ENCODE measurements at places on chromosomes 13 and 19.

DNA sequence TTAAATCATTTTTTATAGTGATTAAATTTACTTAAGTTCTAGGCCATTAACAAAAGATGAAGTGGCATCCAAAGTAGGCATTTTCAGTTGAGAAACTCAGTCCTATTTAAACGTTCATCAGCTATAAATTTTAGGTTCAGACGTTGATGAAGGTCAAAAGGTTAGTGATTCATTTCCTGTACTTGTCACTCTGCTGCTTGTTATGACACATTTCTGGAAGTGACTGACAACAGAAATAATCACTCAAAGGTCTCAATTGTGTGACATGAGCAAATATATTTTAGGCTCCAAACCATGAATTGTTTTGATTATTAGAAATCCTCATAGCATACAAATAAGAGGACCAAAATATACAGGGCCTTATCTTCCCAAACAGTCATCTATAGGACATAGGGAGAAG lies 10.3 kb upstream of the EDNRB start:
- no peak for DNase-seq

- no peak for DNase-seq
These were observed 116.9 kb downstream of the SIPA1L3 start for GRCh38 chr19:38023671-38024541.

GRCh38 chr19:29677001-29677817 lies 11.9 kb downstream of the PLEKHF1 start:
- DNase-seq = no peak

DNA sequence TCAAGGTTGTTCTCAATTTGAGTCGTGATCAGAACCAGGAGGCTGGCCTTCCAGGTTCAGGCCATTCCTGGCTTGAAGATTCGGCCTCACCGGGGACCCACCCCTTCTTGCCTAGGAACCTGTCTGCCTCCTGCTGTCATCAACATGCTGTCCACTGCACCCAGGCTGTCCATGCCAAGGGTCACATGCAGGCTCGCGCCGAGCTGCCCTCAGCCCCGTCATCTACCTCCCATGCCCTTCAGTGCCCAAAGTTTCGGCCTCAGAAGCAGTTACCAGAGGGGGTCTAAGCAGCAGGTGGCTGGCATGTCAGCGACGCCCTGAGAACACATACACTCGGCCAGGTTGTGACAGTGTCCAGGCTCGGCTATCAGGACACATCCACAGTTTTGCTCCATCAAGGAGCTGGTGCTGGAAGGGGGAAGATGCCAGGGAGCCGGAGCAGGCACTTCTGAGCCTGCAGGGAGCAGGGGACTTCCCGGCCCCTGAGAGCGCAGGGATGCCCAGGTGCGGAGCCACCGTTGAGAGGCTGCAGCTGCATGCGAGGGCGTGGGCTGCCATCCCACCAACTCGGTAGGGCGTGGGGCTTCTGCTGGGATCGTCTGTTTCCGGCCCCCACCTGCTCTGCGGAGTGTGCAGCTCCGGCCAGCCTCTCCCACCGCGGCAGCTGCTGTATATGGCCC lies 590.9 kb upstream of the SLITRK5 start:
- no peak for DNase-seq

DNA sequence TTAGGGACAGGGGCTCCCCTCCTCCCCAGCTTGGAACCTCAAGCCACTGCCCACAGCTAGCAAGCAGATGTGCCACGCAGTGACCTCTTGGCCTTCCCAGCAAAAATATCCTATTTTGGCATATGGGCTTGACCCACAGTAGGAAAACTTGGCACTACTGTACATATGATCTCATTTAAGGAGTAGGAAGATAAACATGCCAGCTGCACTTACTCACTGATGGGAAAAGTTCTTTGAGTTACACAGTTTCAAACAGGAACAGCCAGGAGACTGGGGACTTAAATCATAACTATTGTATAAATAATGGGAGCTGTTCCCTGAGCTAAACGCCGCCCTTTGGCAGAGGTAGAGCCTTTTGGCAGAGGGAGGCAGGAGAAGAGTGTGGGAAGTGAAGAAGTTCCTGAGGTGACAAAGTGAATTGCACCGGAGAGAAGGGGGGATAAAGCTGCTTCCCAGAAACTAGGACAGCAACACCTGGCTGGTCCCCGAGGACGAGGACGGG lies 6.1 kb downstream of the SACS start:
- no peak for DNase-seq

Measured in ecto neural progenitor cell (in vitro differentiated cells).